Glutamatergic neuron (in vitro differentiated cells): ENCODE measurements at places on chromosomes 1 and 21.

DNA sequence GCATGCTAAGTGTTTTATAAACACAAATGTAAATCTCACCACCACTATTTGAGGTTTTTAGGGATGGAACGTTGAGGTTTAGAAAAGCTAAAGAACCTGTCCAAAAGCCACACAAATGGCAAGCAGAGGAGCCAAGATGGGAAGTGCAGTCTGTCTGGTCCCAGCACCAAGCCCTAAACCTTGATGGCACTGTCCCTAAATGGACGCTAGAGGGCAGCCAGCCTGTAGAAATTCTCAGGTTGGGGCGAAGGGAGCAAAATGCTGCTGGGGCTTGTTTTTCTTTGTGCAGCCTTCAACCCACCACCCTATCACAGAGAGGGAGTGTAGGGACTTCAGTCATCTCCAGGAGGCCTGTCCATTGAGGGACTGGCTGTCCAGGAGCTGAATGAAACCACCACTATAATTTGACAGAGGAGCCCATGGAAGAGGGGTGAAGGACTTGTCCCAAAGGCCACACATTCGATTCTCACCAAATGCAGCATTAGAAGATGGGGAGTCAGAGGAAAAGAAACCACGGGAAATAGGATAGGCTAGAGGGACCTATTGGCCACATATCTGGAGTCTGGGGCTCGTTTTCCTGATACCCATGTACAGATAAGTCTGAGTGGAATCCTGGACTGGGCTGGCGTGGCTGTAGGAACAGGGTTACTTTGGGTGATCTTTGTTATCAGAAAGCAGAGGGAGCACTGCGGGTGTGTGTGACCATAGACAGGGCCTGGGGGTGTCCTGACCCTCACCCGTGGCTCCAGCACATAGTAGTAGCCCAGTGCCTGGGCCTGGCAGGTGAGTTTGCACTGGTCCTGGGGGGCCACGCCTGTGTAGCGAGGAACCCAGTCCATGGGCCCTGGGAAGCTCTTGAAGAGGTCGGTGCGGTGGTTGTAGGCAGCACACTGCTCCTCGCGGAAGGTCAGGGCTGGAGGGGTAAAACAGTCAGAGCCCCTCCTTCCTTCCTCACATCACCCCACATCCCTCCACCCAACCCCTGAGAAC is 6.1 kb downstream of the ADAMTS4 start:
- peak; percentile 68 for DNase-seq

DNA sequence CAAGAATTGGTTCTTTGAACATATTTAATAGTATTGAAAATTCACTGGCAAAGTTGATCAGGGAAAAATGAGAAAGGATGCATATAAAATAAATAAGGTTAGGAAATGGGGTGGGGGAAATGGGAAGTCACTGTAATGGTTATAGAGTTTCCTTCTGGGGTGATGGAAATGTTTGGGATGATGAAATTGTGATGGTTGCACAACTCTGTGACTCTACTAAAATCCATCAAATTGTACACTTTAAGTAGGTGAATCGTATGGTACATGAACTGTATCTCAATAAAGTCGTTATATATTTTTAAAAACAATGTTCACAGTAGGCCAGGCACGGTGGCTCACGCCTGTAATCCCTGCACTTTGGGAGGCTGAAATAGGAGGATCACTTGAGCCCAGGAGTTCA is 56.4 kb upstream of the ZYG11A start:
- DNase-seq = no peak

DNA sequence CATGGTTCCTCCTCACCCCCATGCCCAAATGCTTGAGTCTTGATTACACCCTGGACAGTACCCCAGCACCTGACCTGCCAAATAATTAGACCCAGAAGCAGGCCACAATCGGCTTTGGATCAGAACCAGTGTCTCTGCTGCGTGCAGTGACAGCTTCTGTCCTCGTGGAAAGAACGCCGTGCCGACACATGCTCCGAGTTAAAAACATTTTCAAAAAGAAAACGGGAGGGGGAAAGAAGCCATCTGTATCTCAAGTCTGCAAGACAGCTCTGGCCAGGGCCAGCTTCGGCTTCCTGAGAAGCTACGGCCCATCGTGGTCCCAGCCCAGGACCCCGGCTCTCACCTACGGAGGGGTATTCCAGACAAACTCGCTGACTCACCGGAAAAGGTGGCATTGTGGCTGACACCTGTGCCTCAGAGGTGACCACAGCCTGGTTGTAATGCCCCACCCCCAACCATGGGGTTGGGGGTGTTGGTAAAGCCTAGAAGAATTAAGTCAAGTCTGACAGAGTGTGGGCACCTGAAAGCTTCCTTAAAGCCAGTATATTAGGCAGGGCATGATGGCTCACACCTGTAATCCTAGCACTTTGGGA is 25.8 kb downstream of the SSBP3 start:
- no peak for DNase-seq

DNA sequence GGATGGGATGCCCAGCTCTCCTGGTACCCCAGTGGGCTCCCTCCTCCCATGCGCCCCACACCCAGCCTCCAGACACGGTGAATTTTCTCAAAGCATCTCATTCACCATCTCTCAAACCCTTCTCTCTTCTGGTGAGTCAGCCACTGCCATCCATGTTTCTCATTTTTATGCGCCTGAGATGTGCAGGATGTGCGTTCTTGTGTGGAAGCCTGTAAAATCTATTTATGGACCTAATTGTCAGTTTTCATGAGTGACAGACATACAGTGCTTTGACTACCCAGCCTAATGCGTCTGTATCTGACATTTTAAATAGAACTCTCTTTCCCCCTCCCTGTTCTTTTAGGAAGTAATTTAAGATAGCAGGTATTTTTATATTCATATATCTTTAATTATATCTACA is 158.8 kb downstream of the DAB1 start:
- DNase-seq = no peak

DNA sequence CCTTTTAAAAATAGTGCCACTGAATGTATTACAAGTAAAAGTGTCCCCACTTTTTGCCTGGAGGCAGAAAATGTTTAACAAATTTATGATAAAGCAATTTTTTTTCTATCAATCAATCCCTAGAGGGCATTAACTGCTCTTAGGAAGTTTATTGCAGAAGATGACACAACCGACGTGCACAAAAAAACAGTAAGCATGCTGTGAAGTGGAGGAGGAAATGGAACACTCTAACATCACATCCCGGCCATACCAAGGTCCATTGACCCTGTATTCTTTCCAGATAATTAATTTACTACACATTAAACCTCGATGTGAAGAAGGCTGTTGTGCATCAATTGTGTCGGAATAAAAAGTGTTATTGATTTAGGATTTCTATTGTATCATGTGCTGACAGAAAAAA is 264.9 kb upstream of the NR5A2 start:
- DNase-seq = no peak

DNA sequence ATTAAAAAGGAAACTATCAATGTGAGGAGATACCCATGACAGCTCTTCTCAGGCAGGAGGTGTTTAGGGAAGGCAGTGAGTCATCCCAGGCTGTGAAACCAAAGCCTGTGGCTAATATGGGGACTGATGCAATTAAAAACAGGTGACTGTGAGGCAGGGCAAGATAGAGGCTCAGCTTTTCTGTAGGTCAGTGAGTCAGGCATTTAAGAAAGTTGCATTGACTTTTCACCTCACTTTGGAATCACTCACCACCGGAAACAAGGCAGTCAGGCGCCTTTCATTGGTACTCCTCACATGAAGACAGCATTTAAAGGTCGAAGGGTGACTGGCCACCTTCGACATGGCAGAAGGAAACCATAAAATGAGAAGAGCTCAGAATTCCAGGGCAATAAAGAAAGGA is 54.5 kb downstream of the PAPPA2 start:
- no peak for DNase-seq

- DNase-seq = no peak
Measured at GRCh38 chr1:230760360-230760827, 13.2 kb downstream of the CAPN9 start.

- DNase-seq = no peak
Measured at GRCh38 chr1:171061425-171062143, 29.1 kb upstream of the FMO3 start.

- no peak for DNase-seq
Measured at GRCh38 chr1:52938183-52938451, 11.0 kb downstream of the SCP2 start.

- no peak for DNase-seq
Measured at GRCh38 chr21:33975548-33976081, 60.0 kb upstream of the ATP5PO start.

- no peak for DNase-seq
Measured at GRCh38 chr1:231913493-231913892, 286.9 kb downstream of the DISC1 start.

- no peak for DNase-seq
Measured at GRCh38 chr1:230264342-230264741, 161.8 kb downstream of the PGBD5 start.

- DNase-seq = no peak
Measured at GRCh38 chr21:32844653-32845436, 73.3 kb upstream of the PAXBP1 start.

DNA sequence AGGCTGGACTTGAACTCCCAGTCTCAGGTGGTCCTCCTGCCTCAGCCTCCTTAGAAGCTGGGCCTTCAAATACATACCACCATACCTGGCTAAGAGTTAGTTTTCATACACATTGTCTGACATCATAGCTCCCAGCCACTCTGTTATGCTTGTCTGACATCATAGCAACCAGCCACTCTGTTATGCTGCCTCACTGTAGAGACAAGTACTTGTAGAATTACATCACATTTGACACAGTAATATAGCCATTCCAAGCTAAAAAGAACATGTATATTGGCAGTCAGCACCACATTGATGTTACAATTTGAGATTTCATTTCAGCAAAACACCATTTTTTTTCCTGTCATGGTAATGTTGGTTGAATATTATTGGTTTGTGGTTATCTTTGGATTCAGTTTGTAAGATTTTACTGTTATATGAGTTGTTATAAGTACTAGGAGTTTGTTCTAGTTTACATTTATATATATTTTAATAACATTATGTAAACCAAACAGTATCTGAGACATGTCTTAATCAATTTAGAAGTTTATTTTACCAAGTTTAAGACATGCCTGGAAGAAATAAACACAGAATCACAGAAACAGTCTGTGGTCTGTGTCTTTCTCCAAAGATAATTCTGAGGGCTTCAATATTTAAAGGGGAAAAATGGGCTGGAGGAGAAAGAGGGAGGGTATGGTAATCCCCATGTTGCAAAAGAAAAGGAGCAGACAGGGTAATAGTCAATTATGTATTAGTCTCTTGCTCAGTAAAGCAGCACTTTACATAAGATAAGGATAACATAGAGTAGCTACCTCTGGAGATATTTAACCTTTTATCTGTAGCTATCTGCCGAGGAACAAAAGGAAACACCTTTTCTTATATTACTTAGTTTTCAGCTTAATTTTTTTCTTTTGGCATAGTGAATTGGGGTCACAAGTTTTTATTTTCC is 43.0 kb downstream of the XPR1 start:
- DNase-seq = no peak

DNA sequence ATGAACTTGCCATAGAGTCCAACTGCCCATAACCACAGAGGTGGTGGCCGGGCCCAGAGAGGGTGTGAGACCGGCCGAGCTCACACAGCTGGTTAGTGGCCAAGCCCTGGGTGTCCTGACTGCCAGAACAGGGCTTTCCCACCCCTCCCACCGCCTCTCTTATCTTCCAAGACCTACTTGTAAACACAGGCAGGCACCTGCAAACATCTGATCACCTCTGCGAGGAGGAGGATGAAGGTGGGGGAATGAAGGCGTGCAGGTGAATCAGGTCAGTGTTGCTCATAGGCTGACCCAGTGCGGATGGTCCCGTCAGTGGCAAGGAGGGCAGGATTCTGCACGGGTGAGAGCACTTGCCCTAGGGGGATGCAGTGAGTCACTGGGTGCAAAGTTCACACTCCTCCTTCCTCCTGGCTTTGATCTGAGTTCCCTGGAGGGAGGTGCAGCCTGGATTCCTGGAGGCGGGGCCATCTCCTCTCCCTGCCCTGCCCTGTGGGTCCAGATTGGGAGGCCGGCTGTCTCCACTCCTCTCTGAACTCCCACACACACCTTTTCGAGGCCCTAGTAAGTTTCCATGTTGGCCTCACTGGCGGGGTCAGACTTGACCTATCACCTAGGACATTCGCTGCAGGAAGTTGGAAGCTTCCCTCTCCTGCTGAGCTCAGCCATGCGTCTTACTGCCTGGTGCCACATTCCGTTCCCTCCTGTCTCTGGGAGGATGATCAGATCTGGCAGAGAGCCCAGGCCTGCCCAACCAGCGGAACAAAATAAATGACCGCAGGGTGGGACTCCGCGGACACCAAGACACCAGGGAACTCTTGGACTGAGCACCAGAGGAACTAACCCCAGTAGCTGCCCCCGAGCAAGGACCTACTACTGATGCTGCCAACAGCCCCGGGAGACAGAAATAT is 7.3 kb downstream of the UQCRHL start:
- DNase-seq = no peak

DNA sequence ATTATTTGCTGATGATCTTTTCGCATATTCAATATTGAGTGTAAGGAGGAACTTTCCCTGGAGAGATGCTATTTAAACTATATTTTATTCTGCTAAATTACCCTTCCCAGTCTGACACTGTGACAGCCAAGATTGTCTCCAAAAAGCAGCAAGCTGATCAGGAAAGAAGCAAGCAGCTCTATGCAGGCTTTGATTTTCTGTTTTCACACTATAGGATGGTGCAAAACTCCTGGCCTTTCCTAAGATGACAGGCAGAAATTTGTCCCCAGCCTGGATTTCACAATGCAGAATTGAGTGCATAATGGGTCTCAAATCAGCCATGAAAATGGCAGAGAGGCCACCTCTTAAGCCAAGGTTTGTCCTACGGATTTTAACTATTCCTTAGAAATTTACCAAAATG is 1.1 kb downstream of the SGIP1 start:
- no peak for DNase-seq

GRCh38 chr1:13749543-13750341 is 49.8 kb downstream of the PRDM2 start:
- DNase-seq = peak; percentile 65

- DNase-seq = no peak
Measured at GRCh38 chr1:39406533-39407450, 84.6 kb upstream of the BMP8A start.

GRCh38 chr1:235874261-235874660 is 7.6 kb upstream of the LYST start:
- DNase-seq = no peak

- DNase-seq = no peak
Measured at GRCh38 chr1:90621986-90622385, 95.1 kb downstream of the BARHL2 start.

- DNase-seq = peak; percentile 42
Measured at GRCh38 chr1:112509005-112509659, 367 bp downstream of the WNT2B start.
